Stimulated activated CD4-positive, alpha-beta T cell treated with anti-CD3 and anti-CD28 coated beads, Interleukin-1b, Interleukin-23, amount 100 ng/mL, for 4 hours (primary cell): ENCODE measurements at places on chromosomes 7 and 10.

DNA sequence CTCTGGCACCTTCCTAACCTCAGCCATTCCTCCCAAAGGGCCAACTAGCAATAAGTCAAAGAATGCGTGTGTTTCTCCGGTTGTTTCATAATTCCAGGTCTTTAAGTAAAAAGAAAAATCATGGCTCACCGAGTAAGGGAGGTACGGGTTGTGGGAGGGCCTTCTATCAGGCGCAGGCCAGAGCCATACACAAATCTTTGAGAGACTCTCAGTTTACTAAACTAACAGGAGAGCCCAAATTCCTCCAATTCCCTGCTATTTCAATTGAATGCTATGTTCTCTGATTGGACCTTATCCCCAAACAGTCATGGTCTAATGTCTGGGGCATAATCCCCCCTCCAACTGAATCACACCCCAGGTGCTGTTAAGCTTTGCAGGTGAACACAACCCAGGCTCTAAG is 26.2 kb upstream of the SLF2 start:
- DNase-seq = no peak

DNA sequence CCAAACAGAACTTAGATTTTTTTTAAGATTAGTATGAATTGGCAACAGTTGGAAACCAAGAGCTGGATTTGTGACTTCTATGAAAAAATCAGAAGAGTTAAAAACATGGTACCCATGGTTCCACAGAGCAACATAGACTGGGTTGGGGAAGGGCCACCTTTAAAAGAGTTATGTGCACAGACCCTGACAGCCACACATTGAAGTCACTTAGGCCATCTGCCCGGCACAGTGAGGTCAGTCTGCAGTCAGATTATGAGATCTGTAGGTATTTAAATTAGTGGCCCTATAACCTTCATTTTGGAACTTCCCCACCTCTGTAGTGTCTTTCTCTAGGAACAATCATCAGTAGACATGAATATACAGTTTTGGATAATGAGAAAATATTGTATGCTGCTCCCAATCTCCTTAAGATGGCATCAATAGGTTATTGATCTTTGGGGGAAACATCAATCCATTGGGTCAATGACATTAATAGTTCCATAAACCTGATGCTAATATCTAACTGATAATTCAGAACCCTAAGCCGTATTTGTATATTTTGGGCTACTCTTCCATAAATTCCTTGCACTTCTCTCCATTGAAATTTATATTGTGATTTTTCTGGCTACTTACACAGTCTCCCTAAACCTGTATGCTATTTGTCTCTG is 7.0 kb downstream of the ANKRD1 start:
- no peak for DNase-seq

GRCh38 chr7:101255796-101256195 is 10.9 kb upstream of the FIS1 start:
- no peak for DNase-seq

GRCh38 chr7:33716581-33717477 is 188.5 kb upstream of the BMPER start:
- no peak for DNase-seq

- DNase-seq = no peak
These were observed 687 bp downstream of the HELLS start for GRCh38 chr10:94546049-94546900.

- DNase-seq = no peak
These were observed 72.0 kb upstream of the WIPF3 start for GRCh38 chr7:29734246-29734731.

DNA sequence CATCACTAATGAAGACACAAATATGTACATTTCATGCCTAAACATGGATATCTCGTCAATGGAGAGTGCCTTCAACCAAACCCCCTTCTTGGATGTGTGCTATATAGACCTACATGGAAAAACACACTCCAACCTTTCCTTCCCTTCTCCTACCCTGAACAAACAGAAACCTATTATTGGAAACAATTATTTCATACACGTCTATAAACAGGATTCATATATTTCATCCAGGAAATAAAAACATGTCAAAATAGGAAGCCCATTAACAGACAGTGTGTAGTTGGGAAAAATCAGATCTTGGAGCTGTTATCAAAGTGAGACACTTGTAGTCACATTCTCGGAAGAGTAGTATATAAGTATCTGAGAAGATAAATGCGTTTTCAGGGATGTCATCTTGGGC is 81.1 kb downstream of the NRP1 start:
- DNase-seq = no peak

DNA sequence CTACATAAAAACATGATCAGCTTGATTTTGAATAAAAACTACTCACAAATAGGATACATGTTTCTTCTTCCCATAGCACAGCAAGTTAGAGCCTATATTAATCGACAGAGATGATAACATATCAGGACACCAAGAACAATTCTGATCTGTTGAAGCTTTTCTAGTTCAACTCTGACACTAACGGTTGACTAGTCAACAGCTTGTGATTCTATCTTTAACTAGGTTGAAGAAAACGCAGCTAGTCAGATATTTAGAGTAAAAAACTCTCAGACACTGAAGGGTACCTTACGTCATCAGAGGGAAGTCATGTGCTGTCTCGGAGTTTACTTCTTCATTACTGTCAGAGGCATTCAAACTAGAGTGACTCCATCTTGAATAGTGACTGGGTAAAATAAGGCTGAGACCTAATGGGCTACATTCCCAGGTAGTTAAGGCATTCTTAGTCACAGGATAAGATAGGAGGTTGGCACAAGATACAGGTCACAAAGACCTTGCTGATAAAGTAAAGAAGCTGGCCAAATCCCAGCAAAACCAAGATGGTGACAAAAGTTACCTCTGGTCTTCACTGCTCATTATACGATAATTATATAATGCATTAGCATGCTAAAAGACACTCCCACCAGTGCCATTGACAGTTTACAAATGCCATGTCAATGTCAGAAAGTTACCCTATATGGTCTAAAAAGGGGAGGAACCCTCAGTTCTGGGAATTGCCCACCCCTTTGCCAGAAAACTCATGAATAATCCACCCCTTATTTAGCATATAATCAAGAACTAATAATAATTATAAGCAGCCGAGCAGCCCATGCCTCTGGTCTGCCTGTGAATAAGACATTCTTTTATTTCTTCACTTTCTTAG is 21.3 kb downstream of the CCDC71L start:
- DNase-seq = no peak

GRCh38 chr10:80075781-80076180 is 2.7 kb upstream of the TMEM254 start:
- DNase-seq = no peak

GRCh38 chr10:97066877-97067555 is 118.7 kb downstream of the SLIT1 start:
- DNase-seq = no peak

DNA sequence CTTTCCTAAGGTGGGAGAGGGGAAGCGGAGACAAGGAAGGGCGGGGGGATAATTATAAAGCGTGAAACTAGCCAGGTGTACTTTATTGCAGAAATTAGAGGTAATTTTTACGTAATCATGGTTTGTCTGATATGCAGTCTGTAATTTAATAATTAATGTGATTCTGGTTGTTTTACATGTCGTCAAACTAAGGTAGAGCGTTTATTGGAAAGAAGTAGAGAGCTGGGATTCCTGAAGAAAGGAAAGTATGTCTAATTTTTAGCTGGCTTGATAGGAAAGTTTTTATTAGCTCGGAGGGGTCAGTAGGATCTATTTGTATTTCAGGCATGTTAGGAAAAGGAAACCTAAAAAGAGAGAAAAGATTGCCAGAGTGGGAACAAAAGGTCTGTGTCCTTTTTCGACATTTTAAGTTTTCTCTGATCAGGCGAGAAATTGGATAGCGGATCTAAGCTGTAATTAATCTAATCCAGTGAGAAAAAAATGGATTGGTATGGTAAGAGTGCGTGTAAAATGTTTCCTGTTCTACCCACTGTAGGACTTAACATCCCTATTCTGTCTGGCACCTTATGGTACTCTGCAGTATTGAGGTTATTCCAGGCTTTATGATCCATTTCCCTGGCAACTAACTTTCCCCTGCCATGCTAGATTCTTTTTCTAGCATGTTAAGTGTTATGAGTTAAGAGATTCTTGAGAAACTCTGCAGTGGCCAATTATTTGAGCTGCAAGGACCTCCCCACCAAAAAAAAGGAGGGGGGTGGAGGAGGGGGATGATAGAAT is 1.4 kb downstream of the CELF2 start:
- DNase-seq = no peak

- no peak for DNase-seq
These were observed 4.1 kb downstream of the TSPAN14 start for GRCh38 chr10:80458263-80458625.

- no peak for DNase-seq
These were observed 1.2 kb upstream of the PLXNA4 start for GRCh38 chr7:132577206-132578049.

DNA sequence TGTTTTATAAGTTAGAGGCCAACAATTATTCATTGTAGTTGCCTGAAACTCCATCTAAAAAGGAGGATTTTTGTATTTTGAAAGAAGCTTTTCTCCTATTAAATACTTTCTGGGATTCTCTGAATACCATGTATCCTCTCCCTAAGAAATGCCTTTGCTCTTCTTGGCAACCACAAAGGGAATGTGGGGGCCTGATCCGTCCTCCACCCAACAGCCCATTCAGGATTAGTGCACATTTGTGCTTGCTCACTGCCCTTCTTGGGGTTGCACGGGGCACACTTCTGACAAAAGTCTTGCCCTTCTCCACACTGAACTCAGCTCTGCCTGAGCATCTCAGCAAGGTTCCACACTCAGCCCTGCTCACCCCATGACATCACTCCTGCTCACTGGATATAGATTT is 194.2 kb downstream of the SLC25A13 start:
- DNase-seq = no peak

GRCh38 chr10:87090779-87091178 is 3.9 kb downstream of the GLUD1 start:
- DNase-seq = no peak

DNA sequence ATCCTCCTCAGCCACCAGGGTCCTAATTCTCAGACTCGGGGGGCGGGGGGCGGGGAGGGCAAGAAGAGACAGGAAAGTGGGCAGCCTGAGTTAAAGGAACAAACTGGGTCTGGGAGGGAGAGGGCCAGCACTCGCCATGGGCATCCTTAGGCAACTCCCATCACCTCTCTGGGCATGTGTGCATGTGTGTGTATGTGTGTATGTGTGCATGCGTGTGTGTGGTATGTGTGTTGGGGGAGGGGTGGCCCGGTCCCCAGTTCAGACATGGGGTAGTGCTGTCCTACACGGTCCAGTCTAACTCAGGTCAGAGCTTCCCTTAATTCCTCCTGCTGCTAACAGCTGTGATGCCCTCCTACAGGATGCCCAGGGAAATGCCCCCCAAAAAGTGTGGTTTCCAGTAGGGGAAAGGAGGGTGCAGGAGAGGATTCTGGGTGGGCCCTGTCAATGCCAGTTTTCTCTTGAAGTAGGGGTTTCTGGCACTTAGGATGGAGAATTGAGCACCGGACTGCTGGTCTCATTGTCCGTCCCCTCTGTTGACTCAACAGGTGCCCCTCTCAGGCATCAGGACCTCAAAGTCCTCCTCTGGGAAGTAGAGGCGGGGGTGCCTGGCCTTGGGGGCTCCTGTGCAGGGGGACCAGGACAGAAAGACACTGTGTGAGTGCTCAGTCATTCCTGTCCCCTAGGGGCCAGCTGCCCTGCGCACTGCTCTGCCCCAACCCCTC is 15.1 kb upstream of the ZMIZ1 start:
- DNase-seq = no peak

DNA sequence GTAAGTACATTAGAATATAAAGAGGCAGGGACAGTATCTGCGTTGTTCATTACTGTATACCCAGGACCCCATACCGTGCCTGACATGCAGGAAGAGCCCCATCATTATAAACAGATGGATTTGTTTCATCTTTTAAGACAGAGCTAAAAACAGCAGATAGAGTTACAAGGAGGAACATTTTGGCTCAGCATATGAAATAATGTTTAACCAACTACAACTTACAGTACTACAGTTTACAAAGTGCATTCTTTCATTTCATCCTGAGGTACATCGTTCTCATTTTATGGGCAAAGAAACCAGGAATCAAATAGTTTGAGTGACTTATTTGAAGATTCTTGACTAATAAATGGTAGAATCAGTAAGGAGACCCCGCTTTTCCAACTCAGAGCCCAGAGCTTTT is 38.1 kb upstream of the AGBL3 start:
- DNase-seq = no peak

GRCh38 chr10:230758-231157 is 95.5 kb downstream of the ZMYND11 start:
- DNase-seq = no peak

GRCh38 chr7:116988363-116988989 is 35.2 kb downstream of the ST7 start:
- DNase-seq = no peak

- DNase-seq = no peak
These were observed 23.5 kb upstream of the TRIM8 start for GRCh38 chr10:102620591-102621442.

- DNase-seq = no peak
These were observed 295.9 kb upstream of the ZNF32 start for GRCh38 chr10:43944381-43945093.

DNA sequence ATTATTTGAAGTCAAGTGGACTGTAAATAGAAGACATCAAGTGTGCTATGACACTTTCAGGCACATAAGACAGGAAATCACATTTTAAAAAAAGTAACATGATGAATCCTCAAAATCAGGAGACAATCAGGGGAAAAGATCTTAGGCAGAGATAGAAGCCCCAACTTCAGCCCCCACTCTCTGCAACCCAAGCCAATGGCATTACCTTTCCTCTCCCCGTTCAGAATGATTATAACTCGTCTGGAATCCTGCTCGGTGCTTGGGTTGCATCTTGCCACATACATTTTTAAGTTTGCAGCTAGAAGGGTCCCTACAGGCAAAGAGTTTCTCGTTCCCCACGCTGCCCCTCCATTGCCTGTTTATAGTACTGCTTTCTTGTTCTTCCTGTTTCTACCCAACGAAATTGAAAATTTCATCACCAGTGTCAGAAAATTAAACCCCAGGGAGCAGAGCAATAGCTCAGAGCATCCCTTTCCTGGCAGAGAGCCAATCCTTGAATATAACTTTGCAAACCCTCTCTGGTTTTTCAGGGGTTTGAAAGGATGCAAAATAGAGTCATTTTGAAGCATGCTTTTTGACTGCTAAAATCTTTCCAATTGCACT is 260.5 kb upstream of the AOAH start:
- DNase-seq = no peak

- DNase-seq = no peak
These were observed 139.0 kb downstream of the PAXIP1 start for GRCh38 chr7:154863766-154864522.

DNA sequence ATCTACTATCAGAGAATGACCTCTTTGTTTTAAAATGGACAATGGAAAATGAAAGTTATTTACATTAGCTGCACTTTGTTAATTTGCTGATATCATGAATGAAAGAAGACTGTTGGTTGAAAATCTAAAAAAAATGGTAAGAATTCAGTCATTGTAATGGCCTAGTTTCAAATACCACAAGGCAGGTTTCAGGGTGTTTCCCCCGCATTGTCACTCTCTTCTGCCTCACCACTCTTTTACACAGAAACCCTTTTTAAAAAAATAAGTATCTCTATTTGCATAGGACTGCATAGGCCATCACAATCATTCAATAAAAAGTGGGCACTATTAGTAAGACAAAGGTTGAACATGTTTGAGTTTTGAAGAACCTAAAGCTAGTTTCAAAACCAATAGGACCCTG is 737.1 kb downstream of the INHBA start:
- DNase-seq = no peak

GRCh38 chr7:139718141-139718540 is 59.7 kb downstream of the HIPK2 start:
- DNase-seq = no peak

- DNase-seq = no peak
These were observed 72.5 kb downstream of the PRTFDC1 start for GRCh38 chr10:24879861-24880260.
